MG63 (cell line): ENCODE measurements at places on chromosomes 2 and 18. TPM values are rescaled to one million over a fixed set of nuclear protein-coding genes. Genes with fewer than 3 reads are reported as not detected.

GRCh38 chr18:78072375-78072774 is 822.7 kb downstream of the GALR1 start:
- no peak for DNase-seq

The WIPF1 gene
- 4.3 and 4.6 TPM in 2 replicates for total RNA-seq

DNA sequence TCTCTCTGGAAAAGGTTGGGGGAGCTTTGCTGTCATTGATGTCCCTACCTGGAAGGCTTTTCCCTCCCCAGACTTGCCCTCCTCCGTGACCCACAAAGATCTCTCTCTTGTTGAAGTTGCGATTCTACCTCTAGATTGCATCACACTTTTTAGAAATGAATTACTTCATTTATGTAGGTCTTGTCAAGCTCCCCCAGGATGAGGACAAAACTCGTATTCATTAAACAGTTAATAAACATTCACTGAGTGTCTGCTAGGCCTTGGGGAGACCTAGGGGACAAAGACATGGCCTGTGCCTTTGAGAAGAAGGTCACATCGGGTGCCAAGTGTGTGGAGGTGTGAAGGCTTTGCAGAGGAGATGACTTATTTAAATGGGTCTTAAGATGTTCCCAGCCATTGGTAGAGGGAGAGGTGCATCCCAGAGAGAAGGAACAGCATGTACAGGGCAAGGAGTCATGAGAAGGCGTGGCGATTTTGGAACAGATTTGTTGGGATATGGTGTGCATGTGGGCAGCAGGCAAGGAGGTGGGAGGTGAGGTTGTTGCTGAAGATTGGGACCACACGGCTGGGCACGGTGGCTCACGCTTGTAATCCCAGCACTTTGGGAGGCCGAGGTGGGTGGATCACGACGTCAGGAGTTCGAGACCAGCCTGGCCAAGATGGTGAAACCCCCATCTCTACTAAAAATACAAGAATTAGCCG is 9.8 kb upstream of the YWHAQ start:
- DNase-seq: no peak

The LRP2 gene
- not detected in 2 replicates for total RNA-seq

- DNase-seq: no peak
Measured at GRCh38 chr2:45836316-45836715, 184.8 kb downstream of the PRKCE start.

DNA sequence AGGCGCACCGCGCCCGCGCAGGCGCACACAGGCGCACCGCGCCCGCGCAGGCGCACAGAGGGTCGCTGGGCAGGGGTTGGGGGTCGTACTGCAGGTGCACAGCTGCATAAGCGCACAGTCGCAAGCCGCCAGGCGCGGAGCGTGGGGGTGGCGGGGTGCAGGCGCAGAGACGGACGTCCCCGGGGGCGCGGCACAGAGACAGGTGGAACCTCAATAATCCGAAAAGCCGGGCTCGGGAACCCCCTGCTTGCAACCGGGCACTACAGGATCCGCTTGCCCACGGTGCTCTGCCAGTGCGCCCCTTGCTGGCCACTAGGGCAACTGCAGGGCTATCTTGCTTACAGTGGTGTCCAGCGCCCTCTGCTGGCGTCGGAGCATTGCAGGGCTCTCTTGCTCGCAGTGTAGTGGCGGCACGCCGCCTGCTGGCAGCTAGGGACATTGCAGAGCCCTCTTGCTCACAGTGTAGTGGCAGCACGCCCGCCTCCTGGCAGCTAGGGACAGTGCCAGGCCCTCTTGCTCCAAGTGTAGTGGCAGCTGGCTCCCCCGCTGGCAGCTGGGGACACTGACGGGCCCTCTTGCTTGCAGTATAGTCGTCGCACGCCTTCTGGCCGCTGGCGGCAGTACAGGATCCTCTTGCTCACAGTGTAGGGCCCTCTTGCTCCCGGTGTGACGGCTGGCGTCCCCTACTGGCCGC is 34.9 kb downstream of the FAM110C start:
- DNase-seq: peak; percentile 56

The STAT4 gene
- total RNA-seq: 1.1 and 2.5 TPM in 2 replicates

DNA sequence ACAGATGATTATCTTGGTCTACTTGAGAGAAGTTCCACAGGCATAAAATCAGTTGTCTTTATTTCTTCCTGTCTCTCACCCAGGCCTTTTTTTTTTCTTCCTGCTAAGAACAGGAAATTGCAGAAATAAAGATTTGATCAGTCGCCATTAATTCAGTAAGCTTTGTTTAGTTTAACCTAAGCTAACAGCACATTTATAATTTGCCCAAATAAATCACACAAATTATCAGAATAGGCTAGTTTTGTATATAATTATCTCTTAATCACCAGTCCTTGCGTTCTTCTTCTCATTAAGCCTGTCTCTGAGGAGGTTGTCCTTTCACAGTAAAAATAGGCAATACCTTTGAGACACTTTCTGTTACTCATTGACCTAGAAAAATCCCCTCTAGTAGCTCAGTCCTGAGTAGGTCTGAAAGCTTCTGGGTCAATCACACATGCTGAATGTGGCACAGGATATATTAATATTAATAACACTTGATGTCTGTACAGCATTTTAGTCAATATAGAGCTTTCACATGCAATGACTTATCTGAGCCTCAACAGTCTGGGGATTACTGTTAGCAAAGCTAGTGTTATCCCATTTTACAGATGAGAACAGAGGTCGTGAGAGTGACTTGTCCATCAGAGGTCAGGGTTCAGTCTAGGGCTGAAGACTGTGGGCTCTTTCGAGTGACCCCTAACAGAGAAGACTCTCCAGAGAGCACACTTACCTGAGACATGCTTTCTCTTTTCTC is 11.2 kb upstream of the STK17B start:
- no peak for DNase-seq

GRCh38 chr2:58886009-58886408 is 644.9 kb upstream of the FANCL start:
- no peak for DNase-seq

The DSC3 gene
- total RNA-seq: not detected in 2 replicates

DNA sequence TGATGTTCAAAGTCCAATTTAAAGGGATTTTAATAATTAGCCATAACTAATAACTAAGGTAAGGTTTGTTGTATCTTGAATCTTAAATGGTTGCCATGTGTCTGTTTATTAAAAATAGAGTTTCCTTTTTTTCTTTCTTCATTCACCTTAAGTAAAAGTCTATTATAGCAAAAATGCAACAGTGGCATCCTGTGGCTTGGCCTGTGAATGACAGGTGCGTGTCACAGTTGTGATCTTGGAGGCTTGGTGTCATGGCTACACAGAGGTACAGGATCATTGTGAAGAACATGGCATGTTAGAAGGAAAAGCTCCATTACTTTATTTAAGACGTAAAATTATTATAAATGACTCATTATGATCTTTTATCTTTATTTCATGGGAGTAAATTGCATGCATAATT is 246.1 kb downstream of the BCL2 start:
- DNase-seq: no peak

The EMX1 gene
- not detected in 2 replicates for total RNA-seq

- DNase-seq: no peak
Measured at GRCh38 chr18:59983506-59983905, 83.7 kb downstream of the PMAIP1 start.

The ATOH8 gene
- 43.5 and 59.1 TPM in 2 replicates for total RNA-seq

- DNase-seq: no peak
Measured at GRCh38 chr18:61679836-61680235, 213.0 kb downstream of the RNF152 start.

The ESPNL gene
- 0.03 TPM in 1 of 2 replicates, not detected in the other for total RNA-seq

The REG3G gene
- not detected in 2 replicates for total RNA-seq

The C2orf78 gene
- total RNA-seq: not detected in 2 replicates

GRCh38 chr2:13018490-13018889 is 301.8 kb downstream of the TRIB2 start:
- DNase-seq: no peak

The TCF23 gene
- not detected in 2 replicates for total RNA-seq

GRCh38 chr18:44693030-44693784 is 12.5 kb downstream of the SETBP1 start:
- DNase-seq: peak; percentile 43

DNA sequence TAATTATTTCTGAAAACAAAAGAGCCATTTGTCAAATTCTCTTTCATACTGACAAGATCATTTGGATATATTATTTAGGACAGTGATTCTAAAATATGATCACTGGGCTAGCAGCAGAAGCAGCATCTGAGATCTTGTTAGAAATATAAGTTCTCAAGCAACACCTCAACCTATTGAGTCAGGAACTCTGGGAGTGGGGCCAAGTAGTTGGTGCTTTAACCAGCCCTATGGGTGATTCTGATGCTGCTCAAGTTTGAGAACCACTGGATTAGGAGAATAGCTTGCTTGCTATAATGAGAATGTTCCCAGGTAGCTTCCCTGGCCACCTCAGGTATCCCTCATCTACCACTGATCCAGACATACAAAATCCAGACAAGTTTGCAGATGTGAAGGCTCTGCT is 466.9 kb upstream of the CELF4 start:
- no peak for DNase-seq

GRCh38 chr2:235278771-235279355 is 215.0 kb upstream of the AGAP1 start:
- DNase-seq: no peak

The LRATD1 gene
- total RNA-seq: not detected in 2 replicates

DNA sequence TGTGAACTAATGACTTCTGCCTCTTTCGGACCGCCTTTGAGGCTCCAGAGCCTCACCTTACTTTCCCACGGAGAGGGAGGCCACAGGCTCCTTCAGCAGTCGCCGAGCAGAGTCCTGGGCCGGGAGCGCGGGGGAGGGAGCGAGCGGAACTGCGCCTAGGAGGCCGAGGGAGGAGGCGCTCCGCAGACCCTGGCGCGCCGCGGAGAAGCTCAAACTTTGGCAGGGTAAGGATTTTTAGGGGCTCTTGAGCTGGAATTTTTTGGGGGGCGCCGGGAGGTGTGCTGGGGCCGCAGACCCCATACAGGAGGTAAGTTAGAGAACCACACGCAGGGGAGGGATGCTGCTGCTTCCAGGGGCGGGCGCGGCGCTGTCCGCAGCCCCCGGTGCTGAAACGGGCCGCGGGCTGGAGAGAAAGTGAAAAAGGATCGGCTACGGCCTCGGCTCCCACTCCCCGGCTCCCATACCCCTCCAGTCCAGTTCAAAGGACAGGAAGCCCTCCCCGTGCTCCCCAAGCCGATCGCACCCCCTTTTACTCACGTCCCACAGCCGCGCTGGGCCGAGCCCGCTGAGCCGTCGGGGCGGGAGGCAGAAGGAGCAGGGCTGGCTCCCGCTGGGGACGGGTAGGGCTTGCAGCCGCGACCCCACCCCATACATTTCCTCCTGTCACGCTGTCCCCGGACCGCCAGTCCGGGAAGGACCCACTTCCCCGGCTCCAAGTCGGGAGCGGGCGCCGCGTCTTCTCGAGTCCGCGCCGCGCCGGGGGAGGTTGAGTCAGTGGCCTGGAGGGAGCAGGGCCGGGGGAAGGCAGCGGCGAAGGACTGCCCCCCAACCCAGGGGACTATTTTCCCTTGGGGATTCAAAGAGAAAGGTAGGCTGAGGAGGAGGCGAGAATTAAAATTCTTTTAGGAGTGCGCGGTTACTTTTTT is at the start of gene CNGA3:
Gene CNGA3, plus strand, starts transcription at position 146 of the 926 bp plus-strand sequence. CDS start 23,520 bp downstream, outside the sequence.
- peak; percentile 23 for DNase-seq

The MC2R gene
- total RNA-seq: not detected in 2 replicates

DNA sequence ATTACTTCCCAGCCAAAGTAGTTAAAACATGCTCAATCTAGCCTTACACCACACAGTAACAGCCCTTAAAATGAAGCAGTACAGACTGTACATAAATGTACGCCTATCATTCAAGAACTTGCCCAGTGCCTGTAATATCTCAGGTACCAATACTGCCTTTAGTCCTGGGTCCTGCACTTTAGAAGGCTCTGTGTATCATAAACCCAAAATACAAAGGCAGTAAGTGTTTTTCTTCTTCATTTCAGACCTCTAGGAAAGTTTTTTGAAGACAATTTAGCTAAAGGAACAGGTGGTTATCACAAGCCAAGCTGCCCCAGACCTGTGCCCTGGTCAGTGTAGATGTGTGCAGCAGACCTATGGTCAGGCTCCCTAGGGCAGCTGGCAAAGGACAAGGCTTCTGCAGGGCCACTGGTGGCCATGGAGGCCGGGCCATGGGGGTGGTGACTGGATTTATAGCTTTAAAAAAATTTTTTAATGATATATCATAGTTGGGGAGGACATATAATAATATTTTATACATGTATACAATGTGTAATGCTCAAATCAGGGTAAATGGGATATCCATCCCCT is 18.8 kb downstream of the LPIN2 start:
- no peak for DNase-seq

The LYG2 gene
- not detected in 2 replicates for total RNA-seq

The EVX2 gene
- not detected in 2 replicates for total RNA-seq

GRCh38 chr2:237695201-237695780 is 67.9 kb downstream of the LRRFIP1 start:
- peak; percentile 54 for DNase-seq

The SATB2 gene
- 3.4 and 5.1 TPM in 2 replicates for total RNA-seq

The SLC5A7 gene
- not detected in 2 replicates for total RNA-seq

DNA sequence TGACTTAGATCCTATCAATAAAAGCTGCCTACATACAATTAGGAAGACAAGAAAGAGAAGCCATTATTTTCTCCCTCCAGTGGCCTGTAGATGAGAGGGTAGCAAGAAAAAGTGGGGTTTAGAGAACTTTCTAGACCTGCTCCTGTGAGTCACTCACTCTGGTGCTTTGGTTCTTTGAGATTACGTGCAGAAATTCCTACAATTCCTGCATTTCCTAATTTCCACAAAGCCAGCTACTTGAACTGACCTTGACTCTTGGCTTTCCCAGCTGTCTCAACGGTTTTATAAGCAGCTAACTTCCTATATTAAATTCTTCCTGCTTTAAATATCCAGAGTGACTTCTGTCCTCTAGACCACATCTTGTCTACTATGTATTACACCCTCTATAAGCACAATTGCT is 899.5 kb upstream of the KLHL29 start:
- no peak for DNase-seq

The PIEZO2 gene
- 11.1 and 42.7 TPM in 2 replicates for total RNA-seq

DNA sequence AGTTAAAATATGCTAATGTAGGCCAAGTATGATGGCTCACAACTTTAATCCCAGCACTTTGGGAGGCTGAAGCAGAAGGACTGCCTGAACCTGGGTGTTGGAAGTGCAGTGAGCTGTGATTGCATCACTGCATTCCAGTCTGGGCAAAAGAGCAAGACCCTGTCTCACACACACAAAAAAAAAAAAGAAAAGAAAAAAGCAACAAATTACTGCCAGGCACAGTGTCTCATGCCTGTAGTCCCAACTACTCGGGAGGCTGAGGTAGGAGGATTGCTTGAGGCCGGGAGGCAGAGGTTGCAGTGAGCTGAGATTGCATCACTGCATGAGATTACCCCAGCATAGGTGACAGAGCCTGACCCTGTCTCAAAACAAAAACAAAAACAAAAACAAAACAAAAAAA is 110.6 kb downstream of the PRELID3A start:
- peak; percentile 83 for DNase-seq

- no peak for DNase-seq
Measured at GRCh38 chr2:199926806-199927205, 15.7 kb downstream of the C2orf69 start.

The BMP10 gene
- not detected in 2 replicates for total RNA-seq

DNA sequence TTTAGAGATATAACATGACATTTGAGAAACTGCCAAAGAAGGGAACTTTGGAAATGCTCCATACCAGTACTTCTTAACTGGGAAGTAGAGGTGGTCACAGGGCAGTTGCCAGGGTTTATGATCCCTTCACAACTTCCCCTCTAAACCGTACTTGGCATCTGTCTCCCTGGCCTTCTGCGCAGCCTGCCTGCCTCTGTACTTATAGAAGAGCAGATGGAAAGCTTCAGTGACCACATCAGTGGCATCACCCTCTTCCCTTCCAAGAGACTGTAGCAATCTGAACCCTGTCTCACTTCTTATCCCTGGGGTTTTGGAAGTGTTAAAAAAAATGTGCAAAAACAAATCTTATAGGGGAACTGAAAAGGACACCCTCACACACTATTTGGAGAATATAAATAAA is 64.1 kb downstream of the EIF2AK3 start:
- no peak for DNase-seq
